COR-L47 (cell line): ENCODE measurements at places on chromosomes 2 and 18.

GRCh38 chr18:79849328-79850207 lies 51.8 kb downstream of the KCNG2 start:
- no peak for DNase-seq

DNA sequence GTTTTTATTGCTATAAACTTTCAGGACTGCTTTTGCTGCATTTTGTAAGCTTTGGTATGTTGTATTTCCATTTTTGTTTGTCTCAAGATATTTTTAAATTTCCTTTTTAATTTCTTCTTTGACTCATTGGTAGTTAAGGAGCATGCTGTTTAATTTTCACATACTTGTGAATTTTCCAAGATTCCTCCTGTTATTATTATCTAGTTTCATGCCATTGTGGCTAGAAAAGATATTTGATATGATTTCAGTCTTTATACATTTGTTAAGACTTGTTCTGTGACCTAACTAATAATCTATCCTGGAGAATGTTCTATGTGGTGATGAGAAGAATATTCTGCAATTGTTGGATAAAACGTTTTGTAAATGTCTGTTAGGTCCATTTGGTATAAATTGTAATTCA lies 62.1 kb downstream of the NUP35 start:
- no peak for DNase-seq

- DNase-seq: no peak
Measured at GRCh38 chr2:86284401-86284841, 53.0 kb downstream of the REEP1 start.

DNA sequence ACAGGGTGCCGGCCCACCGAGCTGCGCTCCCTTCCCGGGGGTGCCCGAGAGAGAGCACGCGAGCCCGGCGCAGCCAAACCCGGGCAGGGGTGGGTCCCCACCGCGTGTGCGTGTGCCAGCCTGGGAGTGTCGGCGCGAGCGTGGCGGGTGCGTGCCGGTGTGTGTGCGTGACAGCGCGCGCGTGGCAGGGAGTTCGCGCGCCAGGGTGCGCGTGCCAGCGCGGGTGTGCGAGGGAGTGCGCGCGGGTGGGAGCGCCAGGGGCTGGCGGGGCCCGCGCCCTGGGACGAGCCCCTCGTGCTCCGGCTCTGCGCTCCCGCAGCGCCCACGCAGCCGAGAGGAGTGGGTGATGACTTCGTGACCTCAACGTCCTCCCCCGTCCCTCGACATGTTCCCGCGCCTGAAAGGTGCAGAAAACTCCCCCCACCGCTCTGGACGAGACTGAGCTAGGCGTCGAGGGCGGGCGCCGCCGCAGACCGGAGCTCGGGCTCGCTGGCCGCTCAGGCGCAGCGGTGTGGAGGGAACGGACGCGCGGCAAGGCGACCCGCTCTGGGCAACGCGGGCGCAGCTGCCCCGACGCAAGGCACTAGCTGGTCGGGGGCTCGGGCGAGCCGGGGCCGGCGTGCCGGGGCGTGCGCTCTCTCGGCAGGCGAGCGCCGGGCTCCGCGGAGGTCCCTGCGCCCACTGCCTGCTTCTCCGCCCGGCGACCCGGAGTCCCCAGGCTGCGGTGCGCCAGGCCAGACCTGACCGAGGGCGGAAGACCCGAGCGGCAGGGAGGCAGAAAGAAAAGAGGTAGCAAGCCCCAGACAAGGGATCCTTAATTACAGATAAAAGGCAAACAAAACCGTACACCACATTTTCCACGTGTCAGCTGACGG lies 582.8 kb downstream of the ZEB2 start:
- peak; percentile 56 for DNase-seq

DNA sequence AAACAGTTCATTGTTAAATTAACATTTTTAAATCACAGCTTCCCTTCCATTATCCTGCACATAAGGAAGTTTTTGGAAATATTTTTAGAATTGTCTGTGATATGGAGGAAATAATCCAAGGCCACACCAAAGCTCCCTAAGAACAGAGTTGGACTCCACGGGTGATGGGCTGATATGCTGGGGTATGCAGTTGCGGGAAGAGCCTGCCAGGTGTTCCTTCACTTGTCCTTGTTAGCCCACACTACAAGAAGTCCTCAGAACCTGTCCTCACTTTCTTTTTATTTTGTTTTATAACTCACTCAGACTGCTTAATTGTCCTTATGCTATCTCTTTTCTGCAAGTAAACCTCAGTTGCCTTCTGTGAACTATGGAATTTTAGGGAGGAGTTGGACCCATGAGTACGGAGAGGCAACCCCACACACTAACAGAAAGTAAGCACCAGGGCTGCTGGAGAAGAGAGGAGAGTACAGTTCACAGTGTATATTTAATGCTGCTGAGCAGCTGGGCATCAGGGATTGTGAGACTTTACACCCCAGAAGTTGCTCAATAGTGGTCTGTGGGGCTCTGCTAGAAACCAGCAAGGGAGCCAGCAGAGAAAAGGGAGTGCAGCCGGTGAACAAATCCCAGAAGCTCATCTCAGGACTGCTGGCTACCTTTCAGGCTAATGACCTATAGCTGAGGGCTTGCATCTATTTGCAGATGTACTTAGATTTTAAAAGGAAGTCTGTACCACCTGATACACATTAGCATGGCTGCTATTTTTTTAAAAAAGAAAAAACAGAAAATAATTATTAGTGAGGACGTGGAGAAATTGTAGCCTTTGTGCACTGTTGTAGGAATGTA lies 280.1 kb upstream of the STON1 start:
- no peak for DNase-seq

GRCh38 chr18:50586710-50587109 lies 26.8 kb downstream of the MAPK4 start:
- no peak for DNase-seq

DNA sequence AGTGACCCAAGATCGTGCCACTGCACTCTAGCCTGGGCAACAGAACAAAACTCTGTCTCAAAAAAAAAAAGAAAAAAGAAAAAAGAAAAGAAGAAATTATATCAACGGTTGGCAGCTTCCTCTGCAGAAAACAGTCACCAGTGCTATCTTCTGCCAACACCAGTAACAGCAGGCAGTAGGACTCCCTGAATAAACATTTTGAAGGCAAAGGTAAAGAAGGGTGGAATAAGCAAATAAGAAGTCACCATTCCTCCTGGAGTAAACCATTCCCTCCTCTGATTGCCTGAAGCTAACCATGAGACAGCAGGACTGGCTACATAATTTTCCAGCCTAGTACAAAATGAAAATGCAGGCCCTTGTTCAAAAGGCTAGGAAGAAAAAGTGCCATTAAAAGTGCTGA lies 9.0 kb upstream of the RNF103 start:
- DNase-seq: no peak

DNA sequence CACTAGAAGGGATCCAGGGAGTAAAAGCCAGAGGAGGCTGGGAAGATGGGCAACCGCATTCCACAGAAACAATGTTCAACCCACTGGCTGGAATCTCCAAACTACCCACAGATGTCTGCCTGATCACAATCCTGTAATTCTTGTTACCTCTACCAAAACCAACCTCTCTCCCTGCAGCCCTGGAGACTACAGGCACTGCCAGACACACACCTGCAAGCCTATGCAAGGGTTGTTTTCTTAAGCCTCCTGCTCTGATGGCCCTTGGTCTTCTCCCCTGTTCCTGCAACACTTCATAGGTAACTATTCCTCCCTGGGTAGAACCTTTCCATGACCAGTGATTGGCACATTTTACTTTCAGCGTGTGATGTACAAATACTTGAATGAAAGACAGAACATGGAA lies 21.9 kb downstream of the ST6GAL2 start:
- DNase-seq: no peak

DNA sequence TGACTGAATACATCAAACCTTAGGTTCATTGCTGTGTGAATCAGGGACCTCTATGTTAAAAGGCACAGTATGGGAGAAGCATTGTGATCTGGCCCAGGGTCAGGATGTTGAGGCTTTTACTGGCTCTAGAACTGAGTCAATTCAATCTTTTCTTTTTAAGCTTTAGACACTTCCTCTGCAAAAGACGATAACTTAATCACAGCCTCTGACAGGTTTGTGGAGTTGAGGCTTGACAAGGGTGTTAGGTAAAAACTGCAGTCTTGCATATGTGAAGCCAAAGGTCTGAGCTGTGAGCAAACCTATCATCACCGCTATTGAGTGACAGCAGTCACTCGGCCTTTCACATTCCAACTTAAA lies 17.3 kb upstream of the ARHGAP25 start:
- no peak for DNase-seq

DNA sequence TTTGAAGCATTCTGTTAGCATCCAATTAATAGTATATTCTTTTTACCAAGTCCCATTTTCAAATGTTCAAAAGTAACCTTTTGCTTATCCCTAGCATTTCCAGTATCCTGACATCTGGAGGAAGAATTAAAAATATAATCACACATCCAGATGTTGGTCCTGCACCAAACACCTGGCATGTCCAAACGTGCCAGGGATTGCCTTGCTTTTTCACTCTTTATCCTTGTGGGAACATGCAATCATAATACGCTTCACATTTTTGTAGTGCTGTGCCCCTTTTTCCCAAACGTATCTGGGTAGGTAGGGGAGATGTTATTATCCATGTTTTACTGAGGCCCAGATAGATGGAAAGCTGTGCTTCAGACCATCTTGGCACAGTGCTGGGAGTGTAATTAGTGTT lies 133.0 kb downstream of the TPGS2 start:
- no peak for DNase-seq

DNA sequence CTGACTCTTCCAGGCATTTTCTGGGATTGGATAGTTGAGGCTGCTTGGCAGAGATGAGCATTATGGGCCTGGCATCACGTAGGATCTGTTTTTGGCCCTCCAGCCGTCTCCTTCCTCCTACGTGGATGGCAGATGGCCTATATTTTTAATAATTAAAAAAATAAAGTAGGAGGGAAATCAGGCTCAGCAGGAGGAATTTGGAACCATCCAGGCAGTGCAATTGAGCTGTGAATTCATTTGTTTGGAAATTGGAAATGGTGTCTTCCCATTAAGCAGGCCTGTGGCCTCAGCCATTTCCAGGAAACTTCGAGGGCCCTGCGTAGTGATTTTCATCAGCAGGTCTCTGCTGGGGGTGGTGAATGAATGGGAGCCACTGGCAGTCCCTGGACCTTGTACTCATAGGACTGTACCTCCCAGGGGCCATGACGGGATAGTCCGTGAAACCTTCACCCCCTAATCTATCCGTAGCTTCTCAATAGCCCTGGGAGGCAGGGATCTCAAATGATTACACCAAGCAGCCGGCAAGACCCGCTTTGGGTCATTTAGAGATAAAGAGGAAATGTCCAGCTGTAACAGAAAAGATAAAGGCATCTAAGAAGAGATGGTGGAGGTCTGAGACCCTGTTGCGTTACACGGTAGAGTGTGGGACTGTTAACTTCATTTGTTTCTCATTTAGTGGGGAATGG lies 73.1 kb upstream of the TNP1 start:
- no peak for DNase-seq
